ENCODE measurements at places on chromosomes 11 and 22.

DNA sequence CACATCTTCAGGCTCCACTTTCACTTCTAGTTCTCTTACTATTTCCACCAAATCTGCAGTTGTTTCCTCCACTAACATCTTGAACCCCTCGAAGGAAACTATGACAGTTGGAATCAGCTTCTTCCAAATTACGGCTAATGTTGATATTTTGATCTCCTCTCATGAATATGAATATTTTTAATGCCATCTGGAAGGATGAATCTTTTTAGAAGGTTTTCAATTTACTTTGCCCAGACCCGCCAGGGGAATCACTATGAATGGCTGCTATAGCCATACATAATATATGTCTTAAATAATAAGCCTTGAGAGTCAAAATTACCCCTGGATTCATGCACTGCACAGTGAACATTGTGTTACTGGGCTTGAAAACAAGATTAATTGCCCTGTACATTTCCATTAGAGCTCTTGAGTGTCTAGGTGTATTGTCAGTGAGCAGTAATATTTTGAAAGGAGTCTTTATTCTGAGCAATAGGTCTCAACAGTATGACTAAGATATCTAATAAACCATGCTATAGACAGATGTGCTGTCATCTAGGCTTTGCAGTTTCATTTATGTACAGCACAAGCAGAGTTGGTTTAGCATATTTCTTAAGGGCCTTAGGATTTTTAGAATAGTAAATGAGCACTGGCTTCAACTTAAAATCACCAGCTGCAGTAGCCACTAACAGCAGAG is 48.3 kb upstream of the LRRC55 start:
- no peak for DNase-seq

- DNase-seq, result no peak
These were observed 102.9 kb downstream of the TRIM29 start for GRCh38 chr11:120034881-120035630.

DNA sequence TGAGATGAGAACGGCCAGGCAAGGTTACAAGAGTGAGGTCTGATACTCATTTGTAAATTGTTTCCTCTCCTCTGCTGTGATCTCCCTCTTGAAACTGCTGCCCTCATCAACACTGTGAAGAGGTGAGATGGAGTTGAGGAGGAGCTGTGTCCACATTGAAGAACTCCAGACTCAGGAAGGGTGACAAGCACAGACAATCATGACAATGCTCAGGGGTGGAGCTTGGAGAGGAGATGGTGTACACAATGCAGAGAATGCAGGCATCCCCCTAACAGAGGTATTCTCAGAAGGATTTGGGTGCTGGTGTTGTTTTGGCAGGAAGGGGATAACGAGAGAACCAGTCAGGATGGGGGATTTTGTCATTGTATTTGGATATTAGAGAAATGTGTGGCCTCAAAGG is 21.5 kb upstream of the MMP7 start:
- DNase-seq, result no peak

DNA sequence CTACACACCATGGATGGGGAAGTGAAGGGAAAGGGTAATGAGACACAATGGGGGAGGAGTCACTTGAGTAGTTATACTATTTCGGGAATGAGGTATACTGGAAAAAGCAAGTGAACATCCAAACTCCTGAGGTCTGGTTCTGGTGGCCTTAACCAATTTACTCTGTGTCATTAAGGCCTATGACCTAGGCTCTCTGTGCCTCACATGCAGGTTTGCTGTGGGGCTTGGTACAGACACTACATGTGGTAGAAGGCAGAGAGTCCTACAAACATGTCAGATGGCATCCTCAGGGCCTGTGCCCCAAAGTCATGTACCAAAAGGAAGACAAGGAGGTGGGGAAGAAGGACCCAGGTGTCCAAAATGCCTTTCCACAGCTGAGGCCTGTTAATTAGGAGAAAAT is 98.9 kb downstream of the TRIM29 start:
- no peak for DNase-seq

GRCh38 chr11:35623621-35624168 is 5.4 kb downstream of the FJX1 start:
- DNase-seq, result no peak

GRCh38 chr11:2428322-2428795 is 16.0 kb downstream of the TRPM5 start:
- DNase-seq, result no peak

GRCh38 chr11:102615894-102616432 is 9.2 kb downstream of the MMP20 start:
- no peak for DNase-seq

DNA sequence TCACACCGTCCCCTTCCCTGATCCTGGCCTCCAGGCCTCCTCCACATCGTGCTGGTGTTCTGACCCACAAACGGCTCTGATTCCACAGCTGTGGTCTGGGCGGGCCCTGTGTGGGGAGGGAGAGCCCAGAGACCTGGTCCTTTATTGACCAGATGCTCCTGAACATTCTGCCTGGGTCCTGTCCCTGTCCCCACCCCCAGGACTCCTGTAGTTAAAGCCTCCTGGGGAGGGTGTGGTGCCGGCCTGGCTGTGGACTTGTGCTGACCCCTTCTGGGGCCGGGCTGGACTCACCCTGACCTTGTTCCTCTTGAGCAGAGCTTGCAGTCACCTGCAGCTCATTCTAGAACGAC is 128.7 kb downstream of the CTTN start:
- no peak for DNase-seq

GRCh38 chr11:47305734-47306483 is 36.0 kb downstream of the MADD start:
- DNase-seq, result no peak

DNA sequence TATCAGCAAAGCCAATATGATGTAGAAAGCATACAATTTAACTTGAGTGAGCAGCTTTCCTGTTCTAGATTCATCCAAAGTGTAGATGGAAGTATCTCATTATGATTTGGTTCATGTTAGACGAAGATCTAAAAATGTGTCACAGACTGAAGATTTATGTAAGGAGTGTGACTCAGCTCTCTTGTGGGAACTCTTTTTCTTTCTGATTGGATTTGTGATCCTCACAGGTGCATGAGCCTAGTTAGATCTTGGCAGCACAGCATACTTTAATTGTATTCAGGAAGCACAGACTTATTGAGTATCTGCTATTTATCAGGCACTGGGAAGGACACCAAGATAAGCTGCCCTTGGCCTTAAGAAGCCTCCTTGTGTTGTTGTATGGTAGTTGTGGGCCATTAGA is 147.1 kb downstream of the C11orf91 start:
- no peak for DNase-seq

GRCh38 chr11:74948546-74948897 is 369 bp downstream of the XRRA1 start:
- no peak for DNase-seq

DNA sequence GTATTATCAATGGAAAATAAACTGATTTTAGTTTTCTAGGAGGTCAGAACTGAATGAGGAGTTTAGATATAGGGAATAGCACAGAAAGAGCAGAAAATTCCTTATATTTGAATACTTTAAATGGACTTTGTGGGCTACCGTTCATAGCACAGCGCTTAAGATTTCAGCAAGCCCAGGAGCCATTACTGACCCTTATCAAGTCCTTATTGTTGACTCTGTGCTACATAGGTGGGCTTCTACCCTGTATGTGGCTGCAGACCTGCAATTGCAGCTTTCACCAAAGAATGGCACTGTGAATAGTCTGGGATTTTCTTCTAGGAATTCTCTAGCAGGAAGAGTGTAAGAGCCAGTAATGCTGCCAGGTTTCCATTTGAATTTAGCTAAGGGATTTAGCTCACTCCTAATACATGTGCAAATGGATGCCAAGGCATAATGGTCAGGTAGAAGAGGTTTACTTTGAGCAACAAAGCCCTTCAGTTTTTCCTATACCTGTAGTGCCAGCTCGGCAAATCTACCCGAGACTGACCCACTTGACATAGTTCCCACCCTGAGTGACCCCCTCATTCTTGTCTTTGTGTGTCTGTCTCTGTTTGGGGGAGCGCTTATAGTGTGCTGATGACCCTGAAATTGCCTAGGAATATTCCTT is 42.5 kb upstream of the DLAT start:
- DNase-seq, result no peak

GRCh38 chr11:10460611-10461275 is 5.7 kb downstream of the AMPD3 start:
- DNase-seq, result no peak

GRCh38 chr11:76025068-76025467 is 181.2 kb downstream of the WNT11 start:
- DNase-seq, result peak; percentile 74

- DNase-seq, result no peak
These were observed 64.7 kb downstream of the PARVG start for GRCh38 chr22:44245438-44245837.

DNA sequence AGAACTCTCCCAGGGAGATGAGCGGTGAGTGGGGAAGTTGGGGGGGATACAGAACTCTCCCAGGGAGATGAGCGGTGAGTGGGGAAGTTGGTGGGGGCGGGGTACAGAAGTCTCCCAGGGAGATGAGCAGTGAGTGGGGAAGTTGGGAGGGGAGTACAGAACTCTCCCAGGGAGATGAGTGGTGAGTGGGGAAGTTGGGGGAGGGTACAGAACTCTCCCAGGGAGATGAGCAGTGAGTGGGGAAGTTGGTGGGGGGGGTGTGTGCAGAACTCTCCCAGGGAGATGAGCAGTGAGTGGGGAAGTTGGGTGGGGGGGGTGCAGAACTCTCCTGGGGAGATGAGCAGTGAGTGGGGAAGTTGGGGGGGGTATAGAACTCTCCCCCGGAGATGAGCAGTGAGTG is 186.5 kb downstream of the SHANK2 start:
- DNase-seq, result no peak

DNA sequence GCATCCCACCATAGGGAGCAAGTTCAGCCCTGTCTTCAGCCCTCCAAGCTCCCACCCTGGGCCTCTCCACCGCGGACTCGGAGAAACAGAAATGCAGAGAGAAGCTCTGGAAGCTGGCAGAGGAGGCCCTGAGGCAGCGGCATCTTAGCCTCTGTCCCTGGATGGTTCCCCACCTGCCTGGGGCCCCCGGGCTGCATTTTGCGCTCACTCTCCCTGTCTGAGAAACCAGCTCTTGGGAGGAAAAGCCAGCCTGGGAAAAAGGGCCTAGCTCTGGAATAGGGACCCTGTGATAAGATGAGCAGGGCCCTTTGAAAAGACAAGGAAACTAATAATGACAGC is 12.0 kb upstream of the SPI1 start:
- DNase-seq, result no peak

- peak; percentile 56 for DNase-seq
These were observed 7.4 kb upstream of the TH start for GRCh38 chr11:2178906-2179494.

DNA sequence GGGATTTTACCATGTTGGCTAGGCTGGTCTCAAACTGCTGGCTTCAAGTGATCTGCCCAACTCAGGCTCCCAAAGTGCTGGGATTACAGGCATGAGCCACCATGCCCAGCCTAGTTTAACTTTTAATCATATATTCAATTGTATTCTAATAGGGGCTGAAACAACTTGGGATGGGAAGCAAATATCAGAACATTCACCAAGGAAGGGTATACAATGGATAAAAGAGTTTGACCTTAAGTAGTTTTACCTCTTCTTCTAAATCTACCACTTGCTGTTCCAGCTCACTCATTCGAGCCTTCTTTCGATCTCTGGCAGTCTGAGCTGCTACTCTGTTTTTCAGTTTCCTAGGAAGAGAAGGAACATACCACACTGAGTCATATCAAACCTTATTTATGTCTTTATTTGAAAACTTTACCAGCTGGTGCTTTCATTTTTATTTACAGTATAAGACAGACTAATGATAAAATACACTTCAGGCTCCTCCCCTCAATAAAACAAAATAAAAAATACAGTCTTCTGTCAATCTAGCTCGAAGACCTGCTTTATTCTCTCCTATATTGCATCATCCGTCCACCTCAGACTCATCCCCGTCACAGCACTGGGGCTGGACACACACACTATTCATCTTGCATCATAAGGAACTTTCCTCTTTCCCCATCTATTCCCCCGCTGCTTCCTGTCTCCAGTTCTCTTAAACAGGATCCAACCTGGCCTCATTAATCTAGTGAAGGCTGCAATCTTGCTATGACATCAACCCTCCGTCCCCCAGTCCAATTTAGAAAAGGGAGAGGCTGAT is 1.4 kb downstream of the XBP1 start:
- no peak for DNase-seq

- no peak for DNase-seq
These were observed 166.7 kb upstream of the SYN3 start for GRCh38 chr22:33224841-33225240.

DNA sequence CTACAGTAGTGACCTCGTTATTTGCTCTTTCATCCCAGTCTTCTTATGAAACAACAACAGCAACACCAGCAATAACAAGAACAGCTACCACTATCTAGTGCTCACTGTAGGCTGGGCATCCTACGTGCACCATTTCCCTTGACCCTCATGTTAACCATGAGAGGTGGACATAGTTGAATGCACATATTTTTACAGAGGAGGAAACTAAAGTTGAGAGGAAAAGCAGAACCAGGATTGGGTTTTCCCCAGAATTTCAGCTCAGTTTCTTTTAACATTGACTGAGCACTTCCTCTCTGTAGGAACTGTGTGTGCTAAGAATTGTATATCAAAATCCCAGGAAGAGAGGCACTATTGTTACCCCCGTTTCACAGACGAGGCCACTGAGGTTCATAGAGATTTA is 39.4 kb upstream of the TSPAN18 start:
- DNase-seq, result no peak

DNA sequence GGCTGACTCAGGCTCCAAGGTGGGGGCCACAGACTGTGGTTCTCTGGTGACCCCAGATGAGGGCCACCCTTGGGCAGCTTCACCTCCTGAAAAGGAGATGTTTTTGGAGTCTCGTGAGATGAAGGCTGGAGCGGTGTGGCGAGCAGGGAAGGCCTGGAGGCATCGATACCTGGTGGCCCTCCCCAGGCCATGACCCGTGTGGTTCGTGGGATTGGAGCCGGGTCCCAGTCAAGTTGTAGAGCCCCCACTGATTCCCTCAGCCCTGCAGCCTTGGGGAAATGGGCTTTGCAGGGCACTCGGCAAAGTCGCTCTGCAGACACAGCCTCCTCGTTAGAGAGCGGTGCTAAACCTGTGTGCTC is 1083.4 kb downstream of the BRD1 start:
- no peak for DNase-seq

DNA sequence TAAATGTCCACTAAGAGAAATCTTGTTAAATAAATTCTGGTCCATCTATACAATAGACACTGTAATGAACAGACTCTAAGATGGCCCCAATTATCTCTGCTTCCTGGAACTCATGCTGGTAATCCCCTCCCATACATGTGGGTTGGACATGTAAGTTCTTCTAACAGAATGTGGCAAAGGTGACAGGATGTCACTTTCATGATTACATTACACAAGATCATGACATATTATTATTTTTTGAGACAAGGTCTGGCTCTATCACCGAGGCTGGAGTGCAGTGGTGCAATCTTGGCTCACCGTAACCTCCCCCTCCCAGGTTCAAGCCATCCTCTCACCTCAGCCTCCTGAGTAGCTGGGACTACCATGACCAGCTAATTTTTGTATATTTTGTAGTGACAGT is 14.6 kb upstream of the NDUFC2 start:
- no peak for DNase-seq

- no peak for DNase-seq
These were observed 10.7 kb downstream of the LRFN4 start for GRCh38 chr11:66867425-66868040.

Measured in HS-27A (cell line).